Heart right ventricle (tissue), 16 donors: ENCODE measurements at places on chromosomes 7 and 10. TPM values are rescaled to one million over a fixed set of nuclear protein-coding genes. Genes with fewer than 3 reads are reported as not detected.

Gene ZNF853
- total RNA-seq: 16.3 TPM

Gene AGMO
- 0.41 TPM for total RNA-seq

- DNase-seq: no peak
Observed at GRCh38 chr10:113665806-113666354, 2.0 kb upstream of the NRAP start.

- no peak for DNase-seq
Observed at GRCh38 chr7:116584721-116585120, 59.9 kb downstream of the CAV1 start.

- DNase-seq: no peak
Observed at GRCh38 chr10:117000580-117000979, 4.4 kb downstream of the SHTN1 start.

- no peak for DNase-seq
Observed at GRCh38 chr7:30070052-30070451, 41.8 kb downstream of the PLEKHA8 start.

DNA sequence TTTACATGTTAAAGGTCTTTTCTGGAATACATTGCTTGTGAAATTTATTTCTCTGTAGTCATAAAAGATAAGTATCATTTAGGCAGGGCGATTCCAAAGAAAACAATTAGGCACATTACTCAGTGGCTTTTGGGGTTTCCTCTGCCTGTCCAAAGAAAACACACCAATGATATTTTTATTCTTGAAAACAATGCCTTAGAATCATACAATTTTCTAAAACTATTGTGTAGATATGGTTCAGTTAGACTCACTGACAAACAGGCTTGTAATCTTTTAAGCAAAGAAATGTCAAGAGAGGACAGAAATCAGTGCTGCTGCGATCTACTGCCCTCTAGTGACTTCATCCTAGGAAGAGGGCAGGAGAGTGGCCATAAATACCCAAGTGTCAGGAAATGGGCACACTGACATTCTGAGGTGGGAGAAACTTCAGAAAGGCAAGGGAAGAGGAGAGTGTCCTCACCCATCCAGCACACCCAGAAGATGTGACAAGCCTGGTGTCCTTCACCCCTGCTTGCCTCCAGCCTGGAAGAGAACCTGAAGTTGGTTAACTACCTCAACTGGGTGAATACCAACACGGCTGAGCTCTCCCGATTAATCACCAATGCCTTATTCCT, 120.5 kb downstream of the GALNT11 start:
- no peak for DNase-seq
